DMS53 (cell line): ENCODE measurements at places on chromosomes 3 and 15.

DNA sequence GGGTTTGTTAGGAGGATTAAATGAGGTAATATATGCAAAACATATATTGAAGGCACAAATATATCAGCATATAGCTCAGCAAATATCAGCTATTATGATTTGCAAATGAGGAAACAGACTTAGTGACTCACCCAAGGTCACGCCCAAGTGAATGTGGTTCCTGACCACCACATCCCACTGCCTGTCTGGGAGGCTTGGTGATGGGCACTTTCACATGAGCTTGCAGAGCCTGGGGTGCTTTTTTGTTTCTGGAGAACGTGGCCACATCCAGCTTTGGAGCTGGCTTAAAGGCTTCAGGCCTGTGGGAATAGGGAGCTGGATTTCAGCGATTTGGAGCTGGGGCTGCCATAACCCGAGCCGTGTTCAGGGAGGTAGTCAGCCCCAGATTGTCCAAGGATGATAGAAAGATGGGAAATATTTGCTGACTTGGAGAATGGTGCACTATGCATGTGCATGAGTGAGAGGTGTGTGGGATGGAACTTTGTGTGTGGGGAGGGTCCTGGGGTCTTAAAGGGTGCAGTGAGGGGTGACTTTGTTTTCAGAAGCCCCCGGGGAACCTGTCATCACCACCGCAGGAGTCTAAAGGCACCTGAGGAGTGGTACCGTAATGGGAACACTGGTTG is 12.0 kb upstream of the FGD5 start:
- DNase-seq, result no peak

DNA sequence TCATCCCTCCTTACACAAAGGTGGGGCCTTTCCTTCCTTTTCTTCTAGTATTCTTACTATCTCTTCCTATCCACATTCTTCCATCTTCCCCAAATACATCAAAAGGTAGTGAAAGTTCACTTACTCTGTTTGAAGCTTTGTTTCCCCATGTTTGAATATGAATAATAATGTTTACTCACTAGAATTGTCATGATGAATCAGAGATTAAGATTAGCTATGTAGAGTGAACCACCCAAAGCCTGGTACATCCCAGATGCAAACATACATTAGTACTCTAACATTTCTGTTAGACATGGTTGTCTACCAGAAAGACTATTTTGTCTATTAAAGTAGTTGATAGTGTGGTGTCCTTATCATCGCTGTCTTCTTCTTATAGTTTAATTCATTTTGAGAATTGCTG is 327.1 kb upstream of the TBC1D5 start:
- no peak for DNase-seq

DNA sequence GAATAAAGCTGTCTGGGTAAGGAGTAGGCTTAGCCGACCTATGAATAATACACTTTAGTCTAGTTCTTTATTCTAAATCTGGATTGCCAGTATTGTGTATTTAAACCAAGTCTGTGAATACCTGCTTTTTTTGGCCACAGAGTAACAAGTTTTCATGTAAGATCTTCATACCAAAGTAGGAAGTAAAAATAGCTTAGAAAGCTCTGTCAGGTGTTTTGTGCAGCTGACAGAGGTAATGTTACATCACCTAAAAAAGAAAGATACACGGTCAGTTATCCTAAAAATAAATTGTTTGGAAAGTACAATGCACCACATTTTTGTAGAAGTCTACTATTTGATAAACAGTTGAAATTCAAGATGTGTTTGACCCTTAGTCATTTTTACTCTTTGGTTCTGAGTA is 16.5 kb downstream of the CALML4 start:
- DNase-seq, result no peak

GRCh38 chr3:170701696-170702678 is 116.1 kb upstream of the SLC7A14 start:
- DNase-seq, result no peak

- DNase-seq, result peak; percentile 6
Measured at GRCh38 chr15:60407415-60407805, 9.6 kb upstream of the ANXA2 start.

- DNase-seq, result peak; percentile 86
Measured at GRCh38 chr3:115975353-115975752, 352.0 kb downstream of the GAP43 start.

DNA sequence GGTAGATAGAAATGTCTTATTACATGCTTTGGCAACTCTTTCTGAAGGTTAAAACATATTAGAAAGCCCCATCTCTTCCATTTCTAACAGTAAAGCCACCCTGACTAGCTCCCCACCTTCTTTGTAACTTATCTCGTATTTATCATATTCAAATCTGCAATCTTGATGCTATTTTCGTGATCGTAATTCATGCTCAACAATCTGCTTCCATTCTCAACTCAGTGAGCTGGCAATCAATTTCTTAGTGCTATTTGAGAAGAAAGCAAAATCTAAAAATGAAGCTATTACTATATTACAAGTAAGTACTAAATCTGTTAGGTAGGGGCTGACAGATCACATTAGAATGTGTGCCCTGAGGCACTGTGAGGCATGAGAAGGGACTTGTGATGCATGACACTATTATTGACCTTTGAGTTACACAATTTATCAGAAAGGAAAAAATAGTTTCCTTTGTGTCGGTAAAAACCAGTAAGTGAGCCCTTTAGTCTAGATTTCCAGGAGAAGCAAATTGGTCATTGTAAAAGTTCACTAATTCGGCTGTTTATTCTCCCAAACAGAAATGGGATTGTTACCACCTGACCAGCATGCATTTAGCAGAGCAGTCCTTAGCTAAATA is 379.7 kb upstream of the CNTN6 start:
- no peak for DNase-seq

GRCh38 chr3:59733041-59733809 is 683.4 kb upstream of the CFAP20DC start:
- DNase-seq, result no peak

- no peak for DNase-seq
Measured at GRCh38 chr3:112604536-112604935, 36.4 kb downstream of the CCDC80 start.

GRCh38 chr3:172074586-172074985 is 35.2 kb downstream of the FNDC3B start:
- no peak for DNase-seq

- no peak for DNase-seq
Measured at GRCh38 chr15:39151545-39151944, 429.3 kb upstream of the THBS1 start.

DNA sequence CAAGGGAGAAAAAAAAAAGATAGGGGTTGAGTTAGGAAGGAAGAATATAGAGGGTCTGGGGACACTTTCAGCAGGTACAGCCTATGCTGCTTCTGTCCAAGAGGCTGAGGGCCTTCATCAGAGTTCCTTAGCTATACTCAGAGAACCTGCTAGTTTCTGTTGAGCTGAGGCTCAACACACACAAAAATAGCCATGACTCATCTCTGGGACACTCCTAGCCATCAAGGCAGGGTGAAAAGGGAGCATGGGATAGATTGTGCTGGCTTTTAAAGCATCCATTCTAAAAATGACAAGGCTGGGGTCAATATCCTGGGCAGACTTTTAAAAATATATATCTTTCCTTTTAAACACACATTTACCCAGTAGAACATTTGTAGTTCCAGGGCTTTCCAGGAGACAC is 2.8 kb upstream of the RTP2 start:
- peak; percentile 5 for DNase-seq

- DNase-seq, result no peak
Measured at GRCh38 chr3:177902876-177903275, 633.4 kb upstream of the KCNMB2 start.

GRCh38 chr15:52738311-52738710 is 51.8 kb downstream of the ONECUT1 start:
- DNase-seq, result no peak

- DNase-seq, result no peak
Measured at GRCh38 chr3:55484191-55484689, 2.9 kb downstream of the WNT5A start.

DNA sequence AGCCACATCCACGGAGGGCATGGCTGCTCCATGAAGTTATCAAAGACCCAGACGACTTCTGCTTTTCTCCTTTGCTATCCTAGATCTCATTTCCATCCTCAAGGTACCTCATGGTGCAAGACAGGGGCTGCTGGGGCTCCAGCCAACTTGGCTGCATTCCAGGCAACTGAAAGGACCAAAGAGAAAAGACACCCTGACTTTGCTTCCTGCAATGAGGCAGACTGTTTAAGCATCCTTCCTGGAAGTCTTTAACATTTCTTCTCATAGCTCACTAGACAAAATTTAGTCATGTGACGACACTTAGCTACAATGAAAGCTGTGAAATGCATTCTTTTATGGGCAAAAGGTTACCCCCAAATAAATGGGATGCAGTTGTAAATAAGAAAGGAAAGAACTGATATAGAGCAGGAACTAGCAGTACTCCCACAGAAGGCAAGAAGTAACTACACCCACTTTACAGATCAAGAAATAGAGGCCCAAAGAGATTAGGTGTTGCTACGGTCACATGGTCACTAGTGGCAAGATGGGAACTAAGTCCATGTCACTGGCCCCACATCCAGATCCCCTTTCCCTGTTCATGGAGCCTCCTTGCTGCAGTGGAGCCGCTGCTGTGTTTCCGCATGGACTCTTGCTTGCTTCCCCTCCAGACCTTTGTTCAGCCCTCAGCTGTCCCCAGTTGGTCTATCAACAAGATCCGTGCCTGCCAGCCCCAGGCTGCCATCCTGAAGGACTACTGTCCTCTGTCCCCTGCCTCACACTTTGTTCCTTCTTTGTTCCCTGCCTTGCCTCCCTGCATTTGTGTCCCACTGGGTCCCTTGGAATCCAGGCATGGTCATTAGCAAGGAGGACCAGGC is 107.0 kb downstream of the XXYLT1 start:
- DNase-seq, result no peak

DNA sequence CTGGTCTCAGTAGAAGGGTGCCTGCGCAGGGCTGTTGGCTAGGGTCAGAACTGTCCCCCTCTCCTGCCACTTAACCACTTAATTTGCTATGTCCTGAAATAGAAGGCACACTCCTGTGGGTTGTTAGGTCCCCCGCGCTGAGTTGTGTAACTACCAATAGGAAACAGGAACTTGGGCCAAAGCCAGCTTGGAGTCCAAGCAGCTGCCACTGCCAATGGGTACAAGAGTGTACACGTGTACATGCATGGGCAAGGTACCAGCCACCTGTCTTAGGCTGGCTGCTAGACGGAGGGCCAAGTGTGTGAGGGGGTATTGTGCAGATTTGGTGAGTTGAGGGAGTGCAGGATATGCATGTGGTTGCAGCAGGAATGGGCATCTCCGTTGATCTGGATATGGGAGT is 29.7 kb upstream of the POLG start:
- peak; percentile 37 for DNase-seq

DNA sequence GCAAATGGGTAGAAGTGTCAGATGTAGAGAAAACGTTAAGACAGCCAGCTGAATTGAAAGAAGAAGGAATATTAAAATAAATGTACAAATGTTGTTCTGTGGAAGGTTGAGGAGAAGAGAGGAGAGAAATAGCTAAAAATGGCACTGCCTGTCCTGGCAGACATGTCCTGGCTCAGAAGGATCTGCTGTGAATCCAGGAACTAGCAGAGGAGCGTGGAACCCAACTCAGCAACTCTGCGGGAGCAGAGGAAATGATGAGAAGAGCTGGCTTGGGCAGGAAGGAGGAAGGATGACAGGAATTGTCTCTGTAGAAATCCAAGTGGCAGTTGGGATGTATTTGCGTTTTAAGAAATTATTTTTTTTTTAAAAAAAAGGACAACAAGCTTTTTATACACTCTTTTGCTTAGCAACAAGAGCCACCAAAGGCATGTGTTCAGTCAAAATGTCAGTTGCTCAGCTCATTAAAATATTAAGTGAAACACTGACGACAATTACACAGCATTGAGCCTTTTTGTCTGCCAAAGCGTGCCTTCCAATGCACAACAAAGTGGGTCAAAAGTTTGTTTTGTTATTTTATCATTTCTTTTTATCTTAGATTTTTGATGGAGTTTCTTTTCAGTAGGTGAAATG is 16.1 kb downstream of the NANOGP8 start:
- no peak for DNase-seq

DNA sequence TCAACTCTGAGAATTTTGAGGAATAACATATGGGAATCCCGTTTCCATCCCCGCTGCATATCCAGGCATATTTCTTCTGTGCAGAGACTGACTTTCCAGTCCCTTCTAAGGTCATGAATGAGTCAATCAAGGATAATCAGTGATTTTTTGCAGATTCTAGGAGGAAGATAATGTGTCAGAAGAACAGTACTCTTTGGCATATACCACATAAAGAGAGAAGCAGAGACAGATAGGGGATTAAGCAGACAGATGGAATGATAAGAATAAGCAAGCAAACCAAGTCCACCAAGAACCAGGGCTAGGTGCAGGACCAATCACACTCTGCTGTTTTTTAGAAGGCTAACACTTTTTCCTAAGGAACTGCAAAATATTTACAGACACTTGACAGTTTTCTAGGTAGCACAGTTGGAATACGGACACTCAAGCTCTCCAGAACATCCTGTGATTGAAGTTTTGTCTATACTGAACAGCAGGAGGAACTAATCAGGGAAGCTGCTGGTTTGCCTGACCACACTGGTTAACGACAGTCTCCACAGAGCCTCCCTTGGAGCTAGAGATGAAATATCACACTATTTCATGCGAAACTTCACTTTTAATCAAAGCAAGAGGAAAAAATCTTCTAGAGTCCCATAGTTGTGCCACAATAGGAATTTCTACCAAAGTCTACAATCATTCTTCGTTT is 450.0 kb upstream of the KCNMB2 start:
- peak; percentile 40 for DNase-seq

DNA sequence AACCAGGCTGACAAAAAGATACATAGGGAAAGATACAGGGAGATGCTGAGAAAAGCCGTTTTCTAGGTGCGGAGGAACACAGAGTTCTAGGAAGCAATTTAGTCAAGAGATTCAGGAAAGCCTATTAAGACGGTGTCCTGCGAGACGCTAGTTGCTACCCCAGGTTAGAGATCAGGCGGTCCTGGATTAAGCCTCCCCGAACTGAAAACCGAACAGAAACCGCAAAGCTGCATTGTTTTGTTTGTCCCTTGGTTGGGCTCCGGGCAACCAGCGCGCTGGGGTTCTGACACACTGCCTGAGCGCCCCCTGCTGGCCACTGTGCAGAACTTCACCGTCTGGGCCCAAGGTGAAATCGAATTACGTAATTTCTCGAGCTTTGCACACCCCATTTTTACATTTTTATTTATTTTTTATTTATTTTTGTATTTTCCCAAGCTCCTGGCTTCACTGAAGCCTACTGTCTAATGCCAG is 37.3 kb upstream of the NDUFB4 start:
- DNase-seq, result peak; percentile 91

- no peak for DNase-seq
Measured at GRCh38 chr15:41870689-41871081, 23.2 kb downstream of the SPTBN5 start.

DNA sequence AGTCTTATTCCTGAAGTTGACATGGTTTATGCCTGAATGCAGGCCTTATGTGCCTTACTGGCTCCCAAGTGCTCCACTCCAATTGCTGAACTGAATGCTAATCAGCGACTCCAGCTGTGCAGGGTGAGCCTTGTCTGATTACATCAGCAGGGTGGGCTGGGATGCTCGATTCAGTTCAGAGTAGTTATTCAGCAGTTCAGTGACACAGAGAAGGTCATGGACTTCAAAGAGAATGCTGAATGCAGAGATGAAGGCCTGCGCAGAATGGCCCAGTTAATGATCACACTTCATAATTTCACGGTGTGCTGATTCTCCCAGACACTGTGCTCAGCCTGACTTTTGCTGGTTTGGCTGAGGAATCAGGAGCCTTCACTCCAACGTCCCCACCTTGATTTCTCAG is 63.6 kb downstream of the CLDN1 start:
- DNase-seq, result no peak
